ENCODE measurements at places on chromosomes 12 and 14.

GRCh38 chr14:68795597-68796417 lies 2.9 kb upstream of the ZFP36L1 start:
- DNase-seq, result peak; percentile 64

DNA sequence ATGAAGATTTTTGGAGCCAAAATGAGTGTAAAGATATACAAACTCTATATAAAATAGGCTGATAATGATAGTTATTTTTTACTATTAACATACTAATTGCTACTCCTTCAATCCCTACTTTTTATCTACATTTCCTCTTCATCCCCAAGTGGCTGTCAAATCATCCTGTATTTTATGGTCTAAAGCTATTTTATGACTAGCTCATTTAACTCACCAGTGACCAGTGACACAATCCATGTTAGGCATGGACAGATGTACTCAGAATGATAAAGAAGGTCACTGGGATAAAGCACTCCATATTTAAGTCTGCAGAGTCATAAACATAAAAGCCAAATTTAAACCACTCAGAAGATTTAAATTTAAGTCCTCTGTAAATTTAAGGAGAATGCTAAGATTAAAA lies 183.0 kb downstream of the MED13L start:
- DNase-seq, result no peak

DNA sequence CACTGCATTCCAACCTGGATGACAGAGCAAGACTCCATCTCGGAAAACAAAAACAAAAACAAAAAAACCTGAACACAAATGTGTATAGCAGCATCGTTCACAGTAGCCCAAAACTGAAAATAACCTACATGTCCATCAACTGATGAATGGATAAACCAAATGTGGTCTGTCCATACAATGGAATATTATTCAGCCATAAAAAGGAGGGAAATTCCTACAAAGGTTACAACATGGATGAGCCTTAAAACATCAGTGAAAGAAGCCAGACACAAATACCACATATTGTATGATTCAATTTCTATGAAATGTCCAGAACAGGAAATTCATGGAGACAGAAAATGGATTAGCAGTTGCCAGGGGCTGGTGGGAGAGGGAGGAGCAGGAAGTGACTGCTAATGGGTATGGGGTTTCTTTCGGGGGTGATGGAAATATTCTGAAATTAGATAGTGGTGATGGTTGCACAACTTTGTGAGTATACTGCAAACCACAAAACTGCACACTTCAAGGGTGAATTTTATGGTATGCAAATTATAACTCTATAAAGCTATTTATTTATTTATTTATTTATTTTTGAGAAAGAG lies 4.0 kb downstream of the MYL2 start:
- DNase-seq, result no peak

DNA sequence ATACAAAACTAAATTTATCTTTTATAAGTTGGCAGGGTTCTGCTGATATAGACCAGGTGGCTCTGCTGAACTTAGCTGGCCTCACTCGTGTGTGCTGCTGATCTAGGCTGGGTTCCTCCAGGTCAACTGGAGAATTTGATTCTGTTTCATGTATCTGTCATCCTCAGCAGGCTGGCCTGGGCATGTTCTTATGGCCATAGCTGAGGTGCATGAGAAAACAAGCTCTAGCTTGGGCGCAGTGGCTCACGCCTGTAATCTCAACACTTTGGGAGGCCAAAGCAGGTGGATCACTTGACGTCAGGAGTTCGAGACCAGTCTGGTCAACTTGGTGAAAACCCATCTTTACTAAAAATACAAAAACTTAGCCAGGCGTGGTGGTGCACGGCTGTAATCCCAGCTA lies 24.3 kb upstream of the BCL2L14 start:
- DNase-seq, result no peak

- no peak for DNase-seq
Observed at GRCh38 chr12:31023271-31023724, 50.4 kb upstream of the DDX11 start.

GRCh38 chr14:31206536-31207286 lies 882 bp downstream of the HECTD1 start:
- peak; percentile 36 for DNase-seq

GRCh38 chr12:65156366-65156841 lies 13.0 kb upstream of the LEMD3 start:
- DNase-seq, result no peak

GRCh38 chr12:98814254-98814653 lies 169.2 kb downstream of the APAF1 start:
- no peak for DNase-seq

GRCh38 chr12:40263616-40264409 lies 39.0 kb downstream of the LRRK2 start:
- no peak for DNase-seq

- DNase-seq, result no peak
Observed at GRCh38 chr12:103881261-103881660, 40.2 kb upstream of the NT5DC3 start.

DNA sequence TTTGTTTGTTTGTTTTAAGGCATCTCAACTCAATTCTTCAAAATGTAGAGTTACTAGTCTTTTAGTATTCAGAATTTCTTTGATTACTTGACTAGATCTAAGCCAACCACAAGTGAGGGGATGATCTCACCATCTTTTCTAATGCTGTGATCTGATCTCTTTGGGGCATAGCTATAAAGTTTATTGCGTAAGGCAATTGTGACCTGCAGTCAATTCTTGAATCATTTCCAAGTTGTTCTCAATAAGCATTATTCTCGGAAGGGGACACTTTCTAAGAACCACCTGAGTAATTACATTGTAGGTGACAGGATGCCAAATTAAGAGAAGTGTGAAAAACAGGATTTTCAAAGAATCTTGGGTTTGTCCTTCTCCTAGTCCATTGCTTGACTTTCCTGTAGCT lies 13.1 kb downstream of the DACT1 start:
- DNase-seq, result no peak

GRCh38 chr12:110015132-110015531 lies 15.9 kb downstream of the ANKRD13A start:
- no peak for DNase-seq

GRCh38 chr14:96097752-96098151 lies 58.6 kb downstream of the C14orf132 start:
- no peak for DNase-seq

DNA sequence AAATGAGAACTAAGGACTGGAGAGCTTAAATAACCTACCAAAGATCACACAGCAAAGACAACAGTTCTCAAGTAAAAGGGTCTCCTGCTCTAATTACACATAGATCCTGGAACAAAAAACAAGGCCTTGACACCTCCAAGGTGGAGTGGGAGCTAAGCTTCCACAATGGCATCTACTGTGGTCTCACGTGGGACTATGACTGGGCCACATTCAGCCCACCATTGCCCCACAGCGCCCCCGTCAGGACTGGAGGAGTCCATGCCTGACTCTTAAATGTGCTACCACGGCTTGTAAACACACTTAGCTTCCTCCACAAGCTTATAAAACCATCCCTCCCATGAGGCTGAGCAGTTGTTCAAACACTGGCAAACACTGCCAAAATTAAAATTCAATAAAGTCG lies 88.5 kb downstream of the GCH1 start:
- no peak for DNase-seq

- no peak for DNase-seq
Observed at GRCh38 chr14:74417611-74418010, 8.4 kb downstream of the SYNDIG1L start.

All from stimulated activated CD4-positive, alpha-beta T cell treated with anti-CD3 and anti-CD28 coated beads, Interleukin-15, amount 100 ng/mL, for 1 hour (primary cell).